ENCODE measurements at places on chromosomes 6 and 20.

DNA sequence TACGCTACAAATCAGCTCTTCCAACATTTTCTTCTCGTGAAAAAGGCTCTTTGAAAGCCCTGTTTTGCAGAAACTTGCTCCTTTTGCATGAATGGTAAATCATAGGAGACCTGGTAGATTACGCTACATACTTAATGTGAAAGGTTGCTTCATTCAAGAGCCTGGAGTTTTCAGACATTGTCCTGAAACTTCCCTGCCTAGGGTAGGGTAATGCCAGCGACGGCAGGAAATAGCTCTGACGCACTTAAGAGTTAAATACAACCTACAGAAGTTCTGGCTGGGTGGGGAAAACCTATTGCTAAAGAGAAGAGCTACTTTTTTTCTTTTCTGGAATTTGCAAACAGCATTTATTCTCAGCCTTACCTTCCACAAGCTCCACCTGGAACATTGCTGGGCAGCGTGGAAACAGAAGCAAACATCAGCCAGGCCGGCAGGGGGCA is 144.5 kb downstream of the LPA start:
- no peak for DNase-seq

DNA sequence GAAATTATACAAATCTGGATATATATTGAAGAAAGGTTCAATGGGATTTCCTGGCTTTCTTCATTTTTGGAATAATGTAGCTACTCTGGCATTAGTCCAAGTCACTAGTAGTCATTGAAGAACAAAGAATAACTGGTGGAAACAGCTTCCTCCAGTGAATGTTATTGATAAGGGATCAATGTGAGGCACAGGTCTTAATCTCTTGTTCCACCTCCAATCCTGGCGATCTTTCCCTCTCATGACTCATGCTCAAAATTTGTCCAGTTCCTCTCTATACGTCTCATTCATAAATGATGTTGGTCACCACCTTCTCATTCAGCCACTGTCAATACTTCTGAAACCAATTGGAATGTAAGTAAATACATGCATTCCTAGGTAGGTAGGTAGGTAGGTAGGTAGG is 185.0 kb upstream of the BMP2 start:
- DNase-seq: no peak

- DNase-seq: peak; percentile 40
Measured at GRCh38 chr20:20593447-20594170, 118.8 kb downstream of the RALGAPA2 start.

GRCh38 chr20:60494476-60494875 is 536.3 kb downstream of the CDH26 start:
- DNase-seq: no peak

DNA sequence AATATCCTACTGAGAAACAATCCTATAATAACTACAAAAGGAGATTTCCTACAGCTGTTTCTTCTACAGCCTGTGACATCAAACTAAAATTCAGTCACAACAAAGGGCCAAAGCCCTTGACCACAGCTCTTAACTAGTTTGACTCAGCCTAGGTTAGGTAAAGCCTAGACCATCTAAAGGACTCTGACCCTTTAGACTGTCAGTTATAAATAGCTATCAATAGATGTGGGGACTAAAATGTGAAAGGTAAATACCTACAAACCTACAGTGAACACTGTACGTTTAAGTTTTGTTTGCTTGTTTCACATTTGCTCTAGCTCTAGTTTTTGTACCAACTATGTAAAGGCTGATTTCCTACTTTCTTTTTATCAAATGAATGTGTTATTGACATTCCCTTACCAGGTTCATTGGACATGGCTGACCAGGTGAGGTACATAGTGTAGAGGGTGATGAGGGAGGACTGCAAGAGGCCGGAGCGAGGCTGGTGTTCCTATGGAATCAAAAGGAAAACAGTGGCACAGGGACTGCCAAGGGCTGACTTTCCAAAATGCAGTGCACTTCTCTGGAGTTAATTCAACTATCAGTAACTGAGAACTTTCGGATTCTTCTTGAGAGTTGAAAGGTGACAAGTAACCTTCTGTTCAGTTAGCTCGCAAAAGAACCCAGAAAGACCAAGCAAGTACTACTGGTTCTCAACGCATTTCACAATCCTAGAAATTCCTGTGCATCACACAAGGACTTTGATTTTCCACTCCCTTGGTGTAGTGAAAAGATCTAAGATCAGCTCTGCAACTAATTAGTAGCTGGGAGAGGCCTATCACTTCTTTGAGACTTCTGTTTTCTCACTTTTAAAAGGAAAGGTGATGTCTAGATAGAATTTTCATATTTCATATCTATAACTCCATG is 17.2 kb downstream of the SERINC3 start:
- no peak for DNase-seq

- no peak for DNase-seq
Measured at GRCh38 chr6:63437058-63437457, 117.3 kb upstream of the LGSN start.

GRCh38 chr20:63235399-63235983 is at the start of gene BIRC7:
Gene BIRC7, plus strand, starts transcription at chr20:63235905. Its CDS starts 192 bp downstream, at chr20:63236097.
- DNase-seq: no peak

DNA sequence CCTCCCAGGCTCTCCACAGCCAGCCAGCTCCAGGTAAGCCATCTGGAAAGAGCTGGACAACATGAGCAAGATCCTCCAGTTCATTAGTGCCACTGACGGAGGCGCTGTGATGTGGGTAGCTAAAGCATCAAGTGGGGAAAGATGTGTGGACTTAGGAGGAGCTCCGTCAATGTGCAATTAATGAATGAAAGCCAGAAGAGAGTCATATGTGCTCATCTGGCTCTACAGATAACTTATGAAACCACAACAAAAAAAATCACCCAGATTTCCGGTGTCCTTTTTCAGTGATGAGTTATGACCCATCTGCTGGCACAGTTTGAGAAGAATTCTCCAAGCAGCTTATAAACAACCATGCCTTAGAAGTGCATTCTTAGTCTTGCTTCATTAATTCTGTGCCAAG is 311.7 kb upstream of the PLCB4 start:
- peak; percentile 91 for DNase-seq

DNA sequence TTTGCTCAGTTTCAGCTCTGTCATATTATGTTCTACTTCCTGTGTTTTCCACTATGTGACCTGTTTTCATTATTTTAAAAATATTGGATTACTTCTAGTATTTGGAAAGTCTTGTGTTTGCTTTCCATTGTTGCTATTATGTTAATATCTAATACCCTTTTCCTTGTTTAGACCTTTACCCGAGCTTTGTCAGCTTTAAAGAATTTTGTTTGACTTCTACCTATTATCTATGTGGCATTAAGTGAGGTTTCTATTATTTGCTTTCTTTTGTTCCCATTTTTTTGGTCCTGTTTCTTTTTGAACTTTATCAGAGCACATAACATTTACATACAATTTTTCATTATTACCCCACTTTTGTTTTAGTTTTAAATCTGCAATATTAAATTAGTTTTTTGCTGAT is 202.7 kb downstream of the MANEA start:
- no peak for DNase-seq

DNA sequence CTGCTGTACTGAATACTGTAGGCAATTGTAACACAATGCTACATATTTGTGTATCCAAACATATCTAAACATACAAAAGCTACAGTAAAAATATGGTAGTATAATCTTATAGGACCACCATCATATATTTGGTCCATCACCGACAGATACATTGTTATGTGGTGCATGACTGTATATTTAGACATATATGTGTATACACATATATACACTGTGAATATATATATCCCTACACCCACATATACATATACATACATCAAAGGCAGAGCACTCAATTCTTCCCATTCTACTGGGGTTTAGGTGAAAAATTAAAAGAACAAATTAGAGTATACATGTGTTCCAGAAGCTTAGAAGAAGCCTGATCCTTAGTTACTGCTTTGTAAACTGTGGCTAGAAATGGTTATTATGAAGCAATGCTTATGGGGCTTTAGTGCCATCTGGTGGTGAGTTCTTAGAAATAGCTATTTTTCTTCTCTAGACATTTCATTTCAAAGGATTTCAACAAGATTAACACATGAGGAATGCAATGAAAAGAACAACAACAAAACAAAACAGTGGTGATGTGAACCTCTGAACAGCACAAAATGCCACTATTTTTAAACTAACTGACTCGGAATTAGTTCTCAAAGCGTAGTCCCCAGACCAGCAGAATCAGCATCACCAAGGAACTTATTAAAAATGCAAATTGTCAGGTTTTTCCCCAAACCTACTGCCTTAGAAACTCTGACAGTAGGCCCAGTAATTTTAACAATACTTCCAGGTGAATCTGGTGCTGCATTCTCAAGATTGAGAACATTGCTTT is 38.0 kb downstream of the PKHD1 start:
- DNase-seq: peak; percentile 28

- peak; percentile 83 for DNase-seq
Measured at GRCh38 chr6:13733178-13733887, 21.7 kb upstream of the RANBP9 start.
